ENCODE measurements at places on chromosomes 11 and 22. TPM values are rescaled to one million over a fixed set of nuclear protein-coding genes. Genes with fewer than 3 reads are reported as not detected.

- DNase-seq: peak; percentile 10
- H3K27ac ChIP-seq: no peak overlapping the region
- H3K27me3 ChIP-seq: no peaks in the 10 kb centered on the region
- H3K4me3 ChIP-seq: no peak overlapping the region
- H3K4me1 ChIP-seq: no peaks in the 10 kb centered on the region
- H3K36me3 ChIP-seq: no peaks in the 10 kb centered on the region
Observed at GRCh38 chr11:22787551-22788162, 41.9 kb downstream of the SVIP start.

Gene OR5P2
- not detected for total RNA-seq

GRCh38 chr22:48307931-48308330, 1519.7 kb downstream of the BRD1 start:
- H3K27ac ChIP-seq: no peak overlapping the region
- no peaks in the 10 kb centered on the region for H3K4me1 ChIP-seq
- no peak overlapping the region for H3K4me3 ChIP-seq
- H3K36me3 ChIP-seq: no peaks in the 10 kb centered on the region

- no peaks in the 10 kb centered on the region for H3K27me3 ChIP-seq
- H3K4me1 ChIP-seq: no peaks in the 10 kb centered on the region
- H3K4me3 ChIP-seq: no peak overlapping the region
- no peak for DNase-seq
Observed at GRCh38 chr11:131822506-131822905, 452.1 kb downstream of the NTM start.

Gene JAML
- total RNA-seq: 10.1 TPM

DNA sequence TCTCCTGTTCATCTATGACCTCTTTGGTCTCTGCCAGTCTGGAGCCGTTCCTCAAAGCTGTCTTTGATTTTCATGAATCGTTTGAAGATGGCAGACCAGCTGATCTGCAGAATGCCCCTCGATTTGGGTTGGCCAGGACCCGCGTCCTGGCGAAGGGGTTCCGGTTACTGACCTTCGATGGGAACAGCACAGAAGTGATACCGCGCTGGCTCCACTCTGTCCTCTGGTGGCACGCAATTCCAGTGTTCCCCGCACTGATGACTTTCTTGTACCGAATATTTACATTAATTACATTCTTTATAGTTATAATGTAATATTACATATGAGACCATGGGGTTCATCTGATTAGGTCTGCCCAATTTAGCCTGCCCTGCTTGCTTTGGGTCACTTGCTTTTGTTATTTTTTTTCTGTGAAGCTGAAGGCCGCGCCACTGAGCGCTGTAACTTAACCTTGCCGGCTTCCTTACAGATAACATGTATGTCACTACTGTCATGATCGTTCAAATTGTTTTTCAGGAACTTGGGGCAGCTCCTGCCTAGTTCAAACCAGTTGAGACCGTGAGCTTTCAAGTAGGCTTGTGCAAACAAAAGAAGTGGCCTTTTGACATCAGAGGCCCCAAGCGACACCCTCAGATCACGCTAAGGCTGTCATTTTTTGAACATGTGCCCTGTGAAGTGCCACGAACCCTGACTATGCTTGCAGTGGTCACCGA, 4.1 kb upstream of the USP18 start:
- H3K27ac ChIP-seq: no peak overlapping the region
- DNase-seq: no peak
- no peaks in the 10 kb centered on the region for H3K27me3 ChIP-seq
- no peaks in the 10 kb centered on the region for H3K36me3 ChIP-seq
- no peak overlapping the region for H3K4me3 ChIP-seq
- peaks cover 6% of the 10 kb centered on the region for H3K4me1 ChIP-seq

GRCh38 chr22:45648301-45649117, 23.1 kb upstream of the ATXN10 start:
- DNase-seq: no peak
- no peaks in the 10 kb centered on the region for H3K36me3 ChIP-seq
- H3K27ac ChIP-seq: no peak overlapping the region
- no peak overlapping the region for H3K4me3 ChIP-seq

DNA sequence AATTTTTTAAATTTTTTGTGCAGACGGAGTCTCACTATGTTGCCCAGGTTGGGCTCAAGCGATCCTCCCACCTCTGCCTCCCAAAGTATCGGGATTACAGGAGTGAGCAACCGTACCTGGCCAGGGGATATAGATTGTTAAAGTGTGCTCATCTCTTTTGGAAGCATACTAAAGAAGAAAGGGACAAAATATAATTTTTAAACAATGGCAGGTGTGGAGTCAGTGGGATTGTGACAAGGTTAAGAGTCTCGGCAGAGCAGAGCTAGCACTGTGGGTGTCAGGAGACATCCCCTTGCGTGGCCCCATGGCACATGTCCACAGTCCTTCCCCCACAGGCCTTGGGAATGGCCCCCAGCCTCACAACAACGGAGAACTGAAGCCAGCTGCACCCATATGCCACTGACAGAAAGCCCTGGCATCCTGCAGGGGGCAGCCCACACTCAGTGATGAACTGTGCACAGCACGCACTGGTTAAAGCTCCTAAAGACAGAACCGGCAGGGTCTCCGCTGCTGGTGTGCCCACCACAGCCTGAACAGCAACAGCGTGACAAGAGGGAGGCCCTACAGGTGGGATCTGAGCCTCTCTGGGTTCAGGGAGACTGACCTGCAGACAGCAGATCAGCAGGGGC, 29.9 kb downstream of the SERPIND1 start:
- H3K4me1 ChIP-seq: no peaks in the 10 kb centered on the region
- peaks cover 60% of the 10 kb centered on the region for H3K36me3 ChIP-seq
- H3K4me3 ChIP-seq: no peak overlapping the region
- H3K27ac ChIP-seq: no peak overlapping the region
- no peaks in the 10 kb centered on the region for H3K27me3 ChIP-seq

DNA sequence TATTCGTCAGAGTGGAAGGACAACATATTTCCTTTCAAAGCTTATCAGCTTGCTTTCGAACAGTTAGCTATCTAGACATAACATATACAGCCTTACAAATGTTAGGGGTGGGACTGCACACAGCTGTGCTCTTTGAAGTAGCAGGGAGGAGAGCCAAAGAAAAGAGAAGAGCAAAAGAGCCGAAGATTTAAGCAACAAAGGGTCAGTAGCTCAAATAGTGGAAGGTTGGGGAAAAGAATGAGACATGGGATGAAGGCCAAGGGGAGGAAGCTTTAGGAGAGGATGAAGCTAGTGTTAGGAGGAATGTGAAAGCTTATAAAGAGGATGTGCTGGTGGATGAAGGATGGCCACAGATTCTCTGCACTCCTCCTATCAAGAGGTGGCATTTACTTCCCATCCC, 31.8 kb upstream of the IGSF22 start:
- no peaks in the 10 kb centered on the region for H3K27me3 ChIP-seq
- H3K36me3 ChIP-seq: no peaks in the 10 kb centered on the region
- H3K27ac ChIP-seq: no peak overlapping the region
- no peaks in the 10 kb centered on the region for H3K4me1 ChIP-seq
- H3K4me3 ChIP-seq: no peak overlapping the region

DNA sequence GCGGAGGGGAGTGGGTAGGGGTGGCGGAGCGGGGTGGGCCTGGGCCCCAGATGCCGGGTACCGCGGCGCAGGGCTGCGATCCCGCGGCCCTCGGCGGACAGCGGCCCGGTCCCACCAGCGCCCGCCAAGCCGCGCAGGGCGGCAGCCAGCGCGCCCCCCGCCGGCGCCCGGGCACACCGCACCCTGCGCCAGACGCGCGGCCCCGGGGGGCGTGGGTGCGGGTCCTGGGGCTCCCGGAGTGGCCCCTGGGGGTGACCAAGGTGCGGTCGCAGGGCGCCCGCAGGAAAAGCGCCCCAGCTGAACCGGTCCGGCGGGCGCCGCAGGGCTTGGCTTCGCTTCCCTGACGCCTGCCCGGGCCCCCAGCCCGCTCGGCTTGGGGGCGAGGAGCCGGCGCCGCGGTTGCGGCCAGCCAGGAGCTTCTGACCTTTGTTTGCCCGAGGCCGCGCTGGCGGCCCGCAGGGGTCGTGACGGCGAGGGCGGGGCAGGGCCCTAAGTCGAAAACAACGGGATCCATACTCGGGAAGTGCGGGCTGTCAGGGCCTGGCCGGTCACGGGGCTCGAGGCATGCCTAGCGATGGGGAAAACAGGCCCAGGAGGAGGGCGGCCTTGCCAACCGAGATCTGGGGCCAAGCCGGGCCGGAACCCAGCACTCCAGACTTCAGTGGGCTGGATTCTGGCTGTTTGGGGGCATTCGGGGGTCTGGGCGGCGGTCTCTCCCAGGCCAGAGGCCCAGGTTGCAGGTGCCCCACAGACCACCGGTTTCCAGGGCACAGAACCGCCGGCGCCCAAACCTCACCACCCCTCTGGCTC, 581 bp upstream of the AP5B1 start:
- peak overlapping the region; percentile 91 for H3K27ac ChIP-seq
- H3K4me3 ChIP-seq: peak overlapping the region; percentile 51
- peaks cover 11% of the 10 kb centered on the region for H3K27me3 ChIP-seq

Gene SHISA8
- total RNA-seq: not detected

Gene F2
- total RNA-seq: not detected

DNA sequence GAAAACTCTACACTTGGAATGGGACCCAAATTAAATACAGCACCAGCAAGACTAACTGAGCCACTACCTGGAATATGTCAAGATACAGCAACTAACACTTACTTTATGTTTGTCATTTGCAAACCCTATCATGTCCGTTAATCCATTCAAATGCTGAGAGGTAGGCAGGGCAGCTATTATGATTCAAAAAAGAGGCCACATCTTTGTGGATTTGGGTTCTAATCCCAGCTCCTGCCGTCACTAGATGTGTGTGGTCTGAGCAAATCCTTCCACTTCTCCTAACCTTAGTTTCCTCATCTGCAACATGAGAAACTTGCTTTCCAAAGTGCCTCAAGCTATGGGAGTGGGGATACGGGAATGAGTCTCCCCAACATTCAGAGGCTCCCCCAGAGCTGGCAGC, 24.2 kb downstream of the FLI1 start:
- no peaks in the 10 kb centered on the region for H3K27me3 ChIP-seq
- no peak for DNase-seq

GRCh38 chr22:21641417-21641788, 699 bp upstream of the SDF2L1 start:
- DNase-seq: peak; percentile 54
- no peaks in the 10 kb centered on the region for H3K36me3 ChIP-seq
- peaks cover 4% of the 10 kb centered on the region for H3K4me1 ChIP-seq

- H3K27ac ChIP-seq: no peak overlapping the region
- no peak overlapping the region for H3K4me3 ChIP-seq
- H3K4me1 ChIP-seq: no peaks in the 10 kb centered on the region
- no peaks in the 10 kb centered on the region for H3K36me3 ChIP-seq
- H3K27me3 ChIP-seq: no peaks in the 10 kb centered on the region
Observed at GRCh38 chr11:105357764-105358163, 218.2 kb upstream of the CARD18 start.

Gene CTSW
- not detected for total RNA-seq

DNA sequence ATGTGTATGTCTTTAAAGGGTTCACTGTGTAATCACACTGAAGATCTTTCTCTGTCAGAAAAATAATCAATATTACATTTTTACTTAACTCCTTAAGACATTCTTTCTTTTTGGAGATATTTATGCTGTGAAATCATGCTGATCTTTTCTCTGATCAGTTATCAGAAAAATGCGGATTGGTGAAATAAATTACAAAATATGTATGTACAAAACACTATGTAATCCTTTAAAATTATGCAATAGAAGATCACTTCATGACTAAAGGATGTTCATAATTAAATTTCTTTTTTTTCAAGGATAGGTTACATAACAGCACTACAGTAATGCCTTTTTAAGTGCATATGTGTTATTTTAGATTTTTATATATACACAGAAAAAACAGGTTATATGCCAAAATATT, 24.7 kb downstream of the BTBD10 start:
- no peak overlapping the region for H3K4me3 ChIP-seq
- no peaks in the 10 kb centered on the region for H3K36me3 ChIP-seq
- no peaks in the 10 kb centered on the region for H3K4me1 ChIP-seq
- no peak for DNase-seq

Gene SLC5A1
- total RNA-seq: 145 TPM

GRCh38 chr11:134070342-134070845, 1.5 kb downstream of the JAM3 start:
- no peak for DNase-seq
- H3K36me3 ChIP-seq: no peaks in the 10 kb centered on the region
- H3K27ac ChIP-seq: peak overlapping the region; percentile 82
- no peaks in the 10 kb centered on the region for H3K4me1 ChIP-seq
- H3K27me3 ChIP-seq: peaks cover 42% of the 10 kb centered on the region
- H3K4me3 ChIP-seq: no peak overlapping the region

GRCh38 chr11:130964058-130964792, 47.9 kb upstream of the SNX19 start:
- no peak overlapping the region for H3K27ac ChIP-seq
- no peak for DNase-seq
- no peaks in the 10 kb centered on the region for H3K27me3 ChIP-seq

GRCh38 chr11:26201411-26201810, 130.5 kb upstream of the ANO3 start:
- H3K27ac ChIP-seq: no peak overlapping the region
- DNase-seq: no peak
- no peaks in the 10 kb centered on the region for H3K36me3 ChIP-seq
- H3K4me1 ChIP-seq: no peaks in the 10 kb centered on the region

- no peaks in the 10 kb centered on the region for H3K4me1 ChIP-seq
- H3K4me3 ChIP-seq: no peak overlapping the region
- H3K27ac ChIP-seq: no peak overlapping the region
- no peaks in the 10 kb centered on the region for H3K36me3 ChIP-seq
- no peak for DNase-seq
Observed at GRCh38 chr22:22803285-22803853, 84.2 kb upstream of the IGLL5 start.

- H3K36me3 ChIP-seq: no peaks in the 10 kb centered on the region
- no peak overlapping the region for H3K4me3 ChIP-seq
- peak overlapping the region; percentile 83 for H3K27ac ChIP-seq
- H3K4me1 ChIP-seq: peaks cover 52% of the 10 kb centered on the region
- no peak for DNase-seq
Observed at GRCh38 chr11:8756201-8756600, 73.6 kb downstream of the RPL27A start.

Gene LRRC56
- 3.7 TPM for total RNA-seq

Gene HTR3B
- total RNA-seq: not detected

GRCh38 chr22:48493733-48494132, 1333.9 kb downstream of the BRD1 start:
- H3K36me3 ChIP-seq: no peaks in the 10 kb centered on the region
- DNase-seq: no peak
- no peak overlapping the region for H3K27ac ChIP-seq
- H3K4me1 ChIP-seq: peaks cover 4% of the 10 kb centered on the region
- no peak overlapping the region for H3K4me3 ChIP-seq

Gene PTPN5
- not detected for total RNA-seq

All from transverse colon (tissue), 4 donors.